ENCODE measurements at places on chromosomes 5 and 9.

GRCh38 chr5:138468133-138468965, 3.1 kb downstream of the EGR1 start:
- DNase-seq: no peak

GRCh38 chr9:97921959-97922724, at the start of gene TRMO:
TSS of gene TRMO (minus strand) at chr9:97922500. CDS start at chr9:97922493, 7 bp downstream.
- DNase-seq: peak; percentile 99

- DNase-seq: no peak
Observed at GRCh38 chr5:133917785-133918184, 50.6 kb downstream of the C5orf15 start.

- no peak for DNase-seq
Observed at GRCh38 chr5:78009937-78010527, 233.9 kb upstream of the TBCA start.

DNA sequence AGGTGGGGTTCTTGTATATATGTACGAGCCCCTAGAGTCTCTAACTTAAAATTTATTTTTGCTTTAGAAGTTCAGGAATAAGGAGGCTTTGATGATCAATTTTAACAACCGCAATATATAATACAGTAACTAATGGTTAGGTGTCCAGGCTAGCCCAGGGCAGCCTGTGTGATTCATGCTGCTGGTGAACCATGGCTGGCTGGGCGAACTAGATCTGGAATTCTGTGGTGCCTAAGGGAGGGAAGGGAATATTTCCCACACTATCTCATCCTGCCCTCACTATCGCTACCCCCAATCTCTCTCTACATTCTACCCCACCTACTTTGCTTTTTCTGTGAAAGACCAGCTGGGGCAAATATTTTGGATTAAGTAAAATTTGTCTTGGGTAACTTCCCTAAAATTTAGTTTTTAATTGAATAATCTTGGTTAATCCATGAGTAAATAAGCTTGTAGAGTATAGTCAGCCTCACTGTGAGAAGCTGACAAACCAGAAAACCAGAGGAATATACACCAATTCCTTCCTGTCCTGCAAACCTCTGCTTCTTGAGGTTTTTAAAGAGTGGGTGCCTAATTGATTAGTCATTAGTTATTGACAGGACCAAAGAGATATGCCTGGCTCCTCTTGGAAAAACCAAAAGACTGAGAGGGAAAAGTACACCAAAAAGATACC, 115.1 kb upstream of the CCDC152 start:
- DNase-seq: no peak

- no peak for DNase-seq
Observed at GRCh38 chr5:94736498-94736897, 118.0 kb downstream of the SLF1 start.

GRCh38 chr9:4328723-4329122, 28.9 kb upstream of the GLIS3 start:
- no peak for DNase-seq

All from Jurkat, Clone E6-1 (cell line).